ENCODE measurements at places on chromosomes 13 and 19. TPM values are rescaled to one million over a fixed set of nuclear protein-coding genes. Genes with fewer than 3 reads are reported as not detected.

Gene KRTDAP
- not detected for polyA plus RNA-seq

GRCh38 chr19:4728871-4729270, 5.2 kb upstream of the DPP9 start:
- no peak for DNase-seq

DNA sequence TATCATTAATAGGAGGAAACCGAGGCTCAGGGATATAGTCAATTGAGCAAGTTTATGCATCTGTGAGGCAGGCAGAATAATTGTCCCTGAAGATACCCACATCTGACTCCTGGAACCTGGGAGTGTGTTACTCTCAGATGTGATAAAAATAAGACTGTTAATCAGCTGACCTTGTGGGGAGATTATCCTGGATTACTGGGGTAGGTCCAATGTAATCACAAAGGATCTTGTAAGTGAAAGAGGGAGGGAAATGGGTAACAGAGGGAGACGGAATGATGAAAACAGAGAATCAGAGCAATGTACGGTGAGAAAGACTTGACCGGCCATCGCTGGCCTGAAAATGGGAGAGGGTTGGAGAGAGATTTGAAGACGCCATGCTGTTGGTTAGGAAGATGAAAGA, 3.2 kb upstream of the EDDM13 start:
- no peak for DNase-seq

Gene LRRC63
- polyA plus RNA-seq: not detected

DNA sequence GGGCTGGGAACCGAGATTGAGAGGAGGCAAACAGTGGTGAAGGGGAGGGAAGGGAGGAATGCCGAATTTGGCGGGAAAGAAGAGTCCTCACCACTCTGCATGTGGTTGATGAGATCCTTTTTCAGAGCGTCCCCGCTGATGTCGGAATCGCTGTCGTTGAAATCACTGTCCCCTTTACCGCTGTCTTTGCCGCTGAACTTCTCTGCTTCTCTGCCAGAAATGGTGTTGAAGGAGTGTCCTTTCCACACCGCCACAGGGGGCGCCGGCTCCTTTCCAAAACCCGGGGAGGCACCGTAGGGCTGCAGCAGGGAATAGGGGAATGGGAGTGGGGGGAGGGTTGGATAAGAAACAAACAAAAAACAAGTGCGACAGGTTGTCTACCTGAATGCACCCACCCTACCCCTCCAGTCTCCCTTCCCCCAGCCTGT, 3.1 kb downstream of the PCDH8 start:
- DNase-seq: no peak

DNA sequence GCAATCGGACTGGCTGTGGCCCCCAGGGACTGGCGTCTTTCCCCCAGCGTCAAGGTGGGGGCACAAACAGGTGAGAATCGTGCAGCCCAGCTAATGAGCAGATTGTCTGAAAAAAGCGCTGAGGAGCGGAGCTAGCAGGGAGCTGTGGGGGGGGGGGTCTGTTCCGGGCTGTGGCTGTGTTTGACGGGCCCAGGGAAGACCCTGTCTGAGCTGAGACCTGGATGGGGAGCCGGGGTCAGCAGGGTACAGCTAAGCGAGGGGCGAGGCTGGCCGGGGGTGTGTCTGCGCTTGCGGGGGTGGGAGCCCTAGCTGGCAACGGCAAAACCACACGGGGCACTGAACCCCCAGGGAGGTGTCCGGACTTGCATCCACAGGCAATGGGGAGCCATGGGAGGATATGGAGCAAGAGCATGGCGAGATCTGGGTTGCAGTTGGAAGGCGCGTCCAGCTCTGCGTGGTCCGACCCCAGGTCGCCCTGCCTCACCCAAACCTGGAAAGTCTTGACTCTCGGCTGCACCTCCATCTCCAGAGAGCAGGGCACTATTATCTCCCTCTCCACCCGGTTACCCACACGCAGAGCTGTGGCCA, 4.6 kb downstream of the LINGO3 start:
- no peak for DNase-seq

Gene SIGLEC6
- not detected for polyA plus RNA-seq

GRCh38 chr19:16361254-16361653, 36.6 kb downstream of the KLF2 start:
- no peak for DNase-seq

Gene NXNL1
- polyA plus RNA-seq: not detected
